ENCODE measurements at places on chromosomes 4 and X.

DNA sequence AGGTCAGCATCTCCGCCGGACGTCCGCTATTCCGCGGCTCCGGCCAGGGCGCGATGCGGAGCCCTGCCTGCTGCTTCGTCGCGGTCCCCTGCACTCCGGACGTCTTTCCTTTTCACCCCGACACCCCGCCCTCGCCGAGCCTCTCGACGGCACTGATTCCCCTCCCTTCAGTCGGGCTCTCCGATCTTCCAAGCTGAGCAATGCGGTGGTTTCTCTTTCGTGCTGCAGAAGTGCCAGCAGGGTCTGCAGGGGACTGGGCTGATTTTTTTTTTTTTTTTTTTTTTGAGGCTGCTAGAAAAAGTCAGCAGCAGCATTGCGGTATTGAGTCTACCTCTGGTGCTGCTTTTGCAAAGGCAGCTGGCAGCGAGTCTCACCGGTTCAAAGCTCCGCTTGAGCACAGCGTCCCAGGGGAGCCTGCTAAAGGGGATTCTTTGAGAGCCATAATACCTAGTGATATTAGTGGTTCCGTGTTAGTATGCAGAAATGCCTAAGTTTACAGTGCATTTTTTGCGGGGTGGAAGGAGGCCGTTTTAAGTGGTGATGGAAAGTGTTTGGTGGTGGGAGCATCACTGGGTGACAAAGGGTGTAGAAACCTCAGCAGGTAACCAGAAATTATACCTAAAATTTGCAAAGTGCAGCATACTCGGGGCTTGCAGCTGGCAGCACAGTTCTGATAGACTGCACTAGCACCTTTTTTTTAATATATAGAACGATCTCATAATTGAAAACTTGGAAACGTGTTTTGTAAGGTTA is 969 bp downstream of the STIM2 start:
- peak; percentile 76 for DNase-seq

GRCh38 chr4:56531823-56532222 is 26.2 kb downstream of the ARL9 start:
- DNase-seq: no peak

DNA sequence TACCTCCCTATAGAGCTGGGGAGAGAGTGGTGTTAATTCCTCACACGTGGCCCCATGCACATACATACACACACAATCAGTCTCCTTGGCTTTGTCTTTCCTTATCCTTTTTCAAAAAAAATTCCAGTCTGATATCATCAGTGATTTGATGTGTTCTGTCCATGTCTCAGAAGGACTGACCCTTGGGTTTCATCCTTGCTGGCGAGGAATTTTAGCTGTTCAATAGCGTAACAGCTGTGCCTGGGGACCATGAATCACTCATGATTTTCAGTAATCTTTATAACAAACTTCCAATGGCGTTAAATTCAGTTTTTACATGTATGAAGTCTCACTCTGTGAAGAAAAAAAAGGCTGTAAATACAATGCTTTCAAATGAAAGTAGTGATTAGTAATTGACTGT is 204.6 kb downstream of the RBMX2 start:
- DNase-seq: no peak

- peak; percentile 7 for DNase-seq
Measured at GRCh38 chrX:69556060-69557011, 52.2 kb downstream of the NALF2 start.

DNA sequence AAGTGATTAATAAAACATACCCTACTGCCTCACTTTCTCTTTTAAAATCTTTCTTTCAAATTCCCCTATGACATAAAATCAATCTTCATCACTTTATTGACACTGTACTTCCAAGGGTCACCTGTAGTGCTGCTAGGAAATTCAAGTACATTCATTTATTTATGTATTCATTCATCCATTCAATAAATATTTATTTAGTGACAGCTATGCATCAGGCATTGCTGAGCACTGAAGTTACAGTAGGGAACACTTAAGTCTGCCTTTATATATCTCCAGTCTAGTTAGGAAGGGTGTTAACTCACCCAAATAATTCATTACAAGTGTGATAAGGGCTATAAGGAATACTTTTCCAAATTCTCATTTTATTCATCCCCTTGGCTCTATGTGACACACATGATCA is 2.3 kb downstream of the SYTL5 start:
- DNase-seq: no peak

DNA sequence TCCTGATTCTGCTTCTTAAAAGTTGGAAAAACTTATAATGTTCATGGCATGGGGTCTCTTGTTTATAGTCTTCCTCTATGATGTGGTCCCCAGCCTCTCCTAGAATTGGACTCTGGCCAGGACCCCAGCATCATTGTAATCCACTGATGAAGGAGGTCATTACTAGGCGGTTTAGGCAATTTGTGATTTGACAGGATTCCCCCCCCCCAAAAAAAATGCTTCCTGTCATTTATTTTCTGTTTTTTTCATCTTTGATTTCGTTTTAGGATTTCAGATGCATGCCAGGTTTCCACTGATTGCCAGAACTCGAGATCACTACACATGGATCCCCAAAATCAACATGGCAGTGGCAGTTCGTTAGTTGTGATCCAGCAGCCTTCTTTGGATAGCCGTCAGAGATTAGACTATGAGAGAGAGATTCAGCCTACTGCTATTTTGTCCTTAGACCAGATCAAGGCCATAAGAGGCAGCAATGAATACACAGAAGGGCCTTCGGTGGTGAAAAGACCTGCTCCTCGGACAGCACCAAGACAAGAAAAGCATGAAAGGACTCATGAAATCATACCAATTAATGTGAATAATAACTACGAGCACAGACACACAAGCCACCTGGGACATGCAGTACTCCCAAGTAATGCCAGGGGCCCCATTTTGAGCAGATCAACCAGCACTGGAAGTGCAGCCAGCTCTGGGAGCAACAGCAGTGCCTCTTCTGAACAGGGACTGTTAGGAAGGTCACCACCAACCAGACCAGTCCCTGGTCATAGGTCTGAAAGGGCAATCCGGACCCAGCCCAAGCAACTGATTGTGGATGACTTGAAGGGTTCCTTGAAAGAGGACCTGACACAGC is 4.9 kb downstream of the SPRY1 start:
- no peak for DNase-seq

DNA sequence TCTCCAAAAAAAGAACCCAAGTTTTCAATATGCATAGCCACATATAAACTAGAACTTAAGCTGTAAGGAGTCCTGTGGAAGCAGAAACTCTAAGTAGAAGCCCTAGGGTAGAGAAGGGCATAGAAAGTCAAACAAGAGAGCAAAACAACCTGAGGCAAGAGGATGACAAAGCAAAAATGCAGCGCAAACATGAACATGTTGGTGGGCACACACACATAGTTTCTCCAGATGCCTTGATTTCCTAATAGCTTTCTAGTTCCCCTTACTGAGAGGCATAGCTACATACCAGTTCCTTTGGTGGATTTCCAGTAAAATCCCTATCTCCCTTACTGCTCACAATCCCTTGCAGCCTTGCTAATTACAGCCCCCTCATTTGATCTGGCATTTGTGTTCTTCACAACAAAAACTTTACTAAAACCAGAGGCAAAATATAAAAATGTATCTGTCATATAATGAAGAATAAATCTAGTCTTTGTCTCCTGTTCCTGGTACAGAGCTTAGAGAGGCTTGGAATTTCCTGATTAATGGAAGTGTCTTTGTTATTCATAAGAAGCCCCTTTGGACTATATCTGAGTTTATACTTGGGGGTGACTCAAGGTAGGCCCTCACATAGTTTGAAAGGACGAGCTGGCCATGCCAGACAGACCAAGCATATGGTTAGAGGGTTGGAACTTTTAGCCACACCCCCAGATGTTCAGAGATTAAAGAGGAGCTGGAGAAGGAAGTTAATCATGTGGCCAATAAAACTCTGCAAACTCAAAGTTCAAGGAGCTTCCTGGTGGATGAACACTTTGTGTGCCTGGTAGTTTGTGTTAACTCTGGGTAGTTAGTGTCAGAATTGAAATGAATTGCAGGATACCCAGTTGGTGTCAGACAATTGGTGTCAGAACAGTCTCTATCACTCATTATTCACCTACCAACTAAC is 52.7 kb upstream of the ZCCHC13 start:
- peak; percentile 83 for DNase-seq

- peak; percentile 10 for DNase-seq
Measured at GRCh38 chr4:139589336-139590018, 33.5 kb upstream of the SETD7 start.

DNA sequence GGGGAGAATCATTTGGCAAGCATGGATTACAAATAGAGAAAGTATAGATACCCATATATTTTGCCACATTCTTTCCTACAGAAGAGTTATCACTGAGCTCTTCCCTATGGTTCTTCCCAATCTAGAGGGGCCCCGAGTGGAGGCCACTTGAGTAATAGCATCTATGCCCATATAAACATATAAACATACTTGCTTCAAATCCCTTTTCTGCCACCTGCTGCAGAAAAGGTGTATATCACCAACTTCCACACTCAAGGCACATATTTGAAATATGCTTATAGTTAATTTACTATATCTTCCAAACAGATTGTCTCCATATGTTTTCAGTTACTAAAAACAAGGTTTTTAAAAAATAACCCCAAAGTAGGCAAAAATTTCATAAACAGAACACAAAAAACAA is 642.8 kb upstream of the DIPK2B start:
- DNase-seq: no peak

DNA sequence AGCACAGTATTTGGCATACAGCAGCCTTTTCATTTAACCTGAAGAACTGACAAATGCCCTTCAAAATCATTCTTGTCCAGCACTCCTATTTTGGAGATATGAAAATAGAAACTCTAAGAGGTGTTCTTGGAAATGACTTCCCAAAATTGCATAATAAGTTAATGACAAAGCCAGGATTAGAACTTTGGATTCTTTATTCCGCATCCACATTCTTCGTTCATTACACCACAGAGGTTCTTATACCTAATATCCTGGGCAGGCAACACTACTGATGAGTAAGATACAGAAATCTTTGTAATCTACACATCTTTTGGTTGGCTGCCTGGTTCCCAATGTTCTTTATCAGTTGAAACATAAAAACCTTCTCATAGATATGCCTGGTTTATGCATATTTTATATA is 5.9 kb downstream of the COL25A1 start:
- no peak for DNase-seq

DNA sequence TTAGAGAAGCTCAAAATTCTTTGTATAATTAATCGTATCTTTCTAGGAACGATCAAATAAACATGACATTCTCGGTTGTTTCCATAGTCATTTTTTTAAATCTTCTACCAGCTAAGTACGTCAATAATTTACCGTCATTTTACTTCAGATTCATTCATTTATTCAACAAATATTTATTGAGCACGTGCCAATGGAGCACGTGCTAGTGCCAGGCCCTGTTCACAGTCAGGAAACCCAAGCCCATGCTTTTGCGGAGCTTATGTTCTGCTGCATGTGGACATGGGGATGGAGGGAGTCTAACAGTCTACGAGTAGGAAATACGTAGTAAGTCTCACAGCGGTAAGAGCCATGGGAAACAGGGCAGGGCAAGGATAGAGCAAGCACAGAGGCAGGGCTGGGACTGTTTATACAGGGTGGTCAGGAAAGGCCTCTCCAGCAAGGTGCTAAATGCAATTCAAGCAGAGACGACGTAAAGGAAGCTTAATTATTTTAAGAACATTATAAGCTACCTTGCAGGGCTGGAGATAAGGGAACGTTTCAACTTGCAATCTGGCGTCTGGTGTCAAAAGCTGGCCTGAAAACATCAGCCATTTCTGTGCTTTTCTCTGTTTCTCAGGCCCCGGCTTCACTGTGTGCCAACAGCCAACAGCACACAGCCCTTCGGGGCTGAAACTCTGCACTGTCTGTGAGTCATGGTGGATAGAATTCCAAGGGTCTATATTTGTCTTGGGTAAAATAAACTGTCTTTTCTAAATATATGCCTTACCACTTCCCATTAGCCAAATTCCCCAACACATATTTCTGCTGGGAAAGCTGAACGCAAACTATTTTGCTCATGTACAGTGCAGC is 517.1 kb upstream of the ZFP42 start:
- peak; percentile 99 for DNase-seq

DNA sequence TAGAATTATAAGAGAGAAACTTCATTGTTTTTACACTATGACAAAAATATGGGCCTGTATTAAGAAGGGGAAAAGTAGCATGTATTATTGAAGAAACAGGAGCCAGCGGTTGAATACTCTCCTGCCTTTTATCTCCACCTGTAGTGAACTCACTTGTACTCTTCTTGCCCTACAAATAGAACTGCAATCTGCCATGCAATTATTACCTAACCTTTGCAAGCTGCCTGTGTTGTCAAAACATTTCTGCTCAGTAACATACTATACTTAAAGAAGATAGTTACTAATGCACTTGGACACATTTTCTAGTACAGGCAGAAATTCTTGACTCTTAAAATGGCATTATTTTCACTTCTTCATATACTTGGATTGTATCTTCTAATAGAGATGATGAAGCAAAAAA is 818.4 kb upstream of the GRID2 start:
- DNase-seq: no peak

GRCh38 chr4:91028228-91028627 is 901.0 kb downstream of the CCSER1 start:
- no peak for DNase-seq

- DNase-seq: peak; percentile 18
Measured at GRCh38 chr4:139617702-139618490, 47.7 kb upstream of the MGST2 start.

DNA sequence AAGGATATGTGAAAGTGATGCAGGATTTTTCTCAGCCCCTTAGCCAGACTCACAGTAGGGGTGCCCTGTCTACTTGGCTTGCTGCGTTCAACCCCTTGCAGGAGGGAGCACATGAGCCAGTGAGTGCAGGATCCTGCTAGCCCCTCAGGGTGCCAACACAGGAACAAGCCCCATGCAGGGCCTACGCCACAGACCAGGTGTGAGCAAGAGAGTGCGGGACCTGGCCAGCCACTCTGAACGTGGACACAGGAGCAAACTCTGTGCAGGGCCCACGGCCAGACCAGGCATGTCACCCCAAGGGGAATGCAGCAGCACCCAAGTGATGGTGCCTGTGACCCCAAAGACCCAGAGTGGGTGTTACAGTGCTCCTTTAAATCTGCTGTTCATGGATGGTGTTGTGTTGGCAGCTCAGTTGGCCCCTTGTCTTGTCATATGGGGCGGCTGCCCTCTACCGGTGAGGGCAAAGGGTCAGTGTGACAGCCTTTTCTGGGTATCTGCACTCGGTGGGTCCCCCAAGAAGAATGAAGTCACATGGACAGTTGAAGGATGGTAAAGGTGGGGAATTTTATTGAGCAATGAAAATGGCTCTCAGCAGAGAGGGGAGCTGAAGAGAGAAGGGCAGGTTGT is 188.4 kb upstream of the MAOA start:
- no peak for DNase-seq

GRCh38 chr4:168724686-168725411 is 228.0 kb downstream of the PALLD start:
- peak; percentile 82 for DNase-seq
